ENCODE measurements at places on chromosomes 5 and 9.

DNA sequence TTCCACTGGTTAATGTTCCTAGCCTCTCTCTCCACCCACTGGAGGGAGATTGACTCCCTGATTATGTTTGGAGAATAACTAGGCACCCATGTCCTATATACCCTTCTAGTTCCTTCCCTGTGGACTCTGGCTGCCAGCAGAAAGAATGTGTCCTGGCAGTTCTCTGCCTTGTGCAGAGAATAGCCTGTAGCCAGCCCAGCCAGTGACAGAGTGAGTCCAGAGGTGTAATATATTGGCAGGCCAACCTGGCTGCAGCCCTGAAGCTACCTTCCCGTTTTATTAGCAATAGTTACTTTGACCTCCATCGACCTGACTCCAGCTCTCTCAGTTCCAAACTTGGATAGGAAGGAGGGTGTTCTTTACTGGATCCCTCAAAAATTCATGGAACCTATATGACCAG, 8.1 kb downstream of the SETD9 start:
- DNase-seq: no peak

GRCh38 chr9:120941046-120941770, 14.6 kb upstream of the TRAF1 start:
- no peak for DNase-seq

- DNase-seq: no peak
These were observed 4.4 kb downstream of the LRRC8A start for GRCh38 chr9:128886211-128886891.

- no peak for DNase-seq
These were observed 159.4 kb upstream of the FST start for GRCh38 chr5:53321073-53321472.

DNA sequence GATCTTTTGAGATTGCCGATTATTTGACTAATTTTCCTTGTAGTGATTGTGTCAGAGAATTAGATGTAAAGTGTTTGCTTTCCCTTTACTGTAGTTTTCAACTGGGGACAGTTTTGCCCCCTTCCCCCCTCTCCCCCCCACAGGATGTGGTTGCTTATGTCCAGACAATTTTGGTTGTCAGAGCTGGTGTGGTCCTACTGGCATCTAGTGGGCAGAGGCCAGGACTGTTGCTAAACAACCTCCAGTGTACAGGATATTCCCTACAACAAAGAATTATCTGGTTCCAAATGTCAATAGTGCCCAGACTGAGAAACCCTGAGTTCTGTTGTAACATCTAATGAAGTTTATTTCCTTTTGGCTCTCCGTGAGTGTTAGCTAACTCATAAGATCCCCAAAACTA, 20.0 kb downstream of the TMEFF1 start:
- DNase-seq: no peak

- DNase-seq: no peak
These were observed 3.3 kb upstream of the LCN2 start for GRCh38 chr9:128145951-128146351.

- no peak for DNase-seq
These were observed 65.7 kb upstream of the C6 start for GRCh38 chr5:41279040-41279439.

GRCh38 chr5:32109236-32109635, 64.9 kb downstream of the GOLPH3 start:
- no peak for DNase-seq

DNA sequence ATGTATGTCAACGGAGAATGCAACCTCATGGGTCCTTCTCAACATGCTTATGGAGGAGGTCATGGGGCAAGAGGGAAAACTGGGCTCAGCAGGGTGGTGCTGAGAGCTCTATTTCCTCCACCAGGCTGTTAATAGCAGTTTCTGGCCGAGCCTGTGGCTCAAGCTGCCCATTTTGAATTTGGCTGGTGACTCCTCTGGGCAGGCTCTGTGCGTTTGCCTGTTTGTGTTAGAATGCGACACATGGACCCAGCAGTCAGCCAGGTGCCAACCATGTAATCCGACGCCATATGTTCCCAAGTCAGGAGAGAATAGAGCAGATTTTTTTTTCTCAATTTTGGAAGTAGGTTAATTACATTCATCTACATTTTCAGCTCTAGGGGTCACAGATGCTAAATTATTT, 387.7 kb upstream of the CLINT1 start:
- DNase-seq: no peak

- no peak for DNase-seq
These were observed 5.7 kb upstream of the PTGR1 start for GRCh38 chr9:111605041-111605559.

- DNase-seq: no peak
These were observed 467 bp upstream of the PHF19 start for GRCh38 chr9:120877276-120878034.

- no peak for DNase-seq
These were observed 198.8 kb downstream of the AUH start for GRCh38 chr9:91162784-91163443.

- DNase-seq: no peak
These were observed 36.5 kb downstream of the RGS3 start for GRCh38 chr9:113499876-113500497.

- no peak for DNase-seq
These were observed 25.7 kb downstream of the C9orf85 start for GRCh38 chr9:71937070-71937625.

DNA sequence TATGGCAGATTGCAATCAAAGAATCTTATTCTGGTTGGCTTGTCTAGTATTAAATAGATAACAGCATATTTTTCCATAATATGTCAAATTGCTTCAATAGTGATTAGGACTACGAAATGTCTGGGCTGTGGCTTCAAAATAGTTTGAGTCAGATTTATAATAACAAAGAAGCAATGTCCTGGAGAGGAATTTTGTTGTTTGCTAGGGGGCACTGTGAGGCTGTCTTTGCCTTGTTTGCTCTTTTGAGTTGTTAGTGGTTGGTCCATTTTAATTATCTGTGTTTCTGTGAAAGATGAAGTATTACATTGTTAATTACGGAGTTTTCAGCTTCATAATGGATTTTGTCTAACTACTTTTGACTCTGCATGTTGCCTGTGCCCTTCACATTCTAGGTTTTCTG, 713.6 kb downstream of the TLE4 start:
- no peak for DNase-seq

DNA sequence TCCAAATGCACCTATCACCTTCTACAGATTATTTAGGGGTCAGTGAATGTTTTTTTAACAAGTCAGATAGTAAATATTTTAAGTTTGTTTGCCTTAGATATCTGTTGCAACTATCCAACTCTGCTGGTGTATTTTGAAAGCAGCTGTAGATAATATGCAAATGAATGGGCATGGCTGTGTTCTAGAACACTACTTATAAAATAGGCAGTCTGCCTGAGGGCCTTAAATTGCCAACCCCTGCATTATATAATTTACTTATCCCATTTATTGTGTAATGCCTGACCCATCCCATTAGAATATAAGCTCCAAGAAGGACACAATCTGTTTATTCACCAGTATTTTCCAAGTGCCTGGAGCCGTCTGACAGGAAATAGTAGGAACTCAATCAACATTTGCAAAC, 149.0 kb downstream of the TTC39B start:
- DNase-seq: no peak

DNA sequence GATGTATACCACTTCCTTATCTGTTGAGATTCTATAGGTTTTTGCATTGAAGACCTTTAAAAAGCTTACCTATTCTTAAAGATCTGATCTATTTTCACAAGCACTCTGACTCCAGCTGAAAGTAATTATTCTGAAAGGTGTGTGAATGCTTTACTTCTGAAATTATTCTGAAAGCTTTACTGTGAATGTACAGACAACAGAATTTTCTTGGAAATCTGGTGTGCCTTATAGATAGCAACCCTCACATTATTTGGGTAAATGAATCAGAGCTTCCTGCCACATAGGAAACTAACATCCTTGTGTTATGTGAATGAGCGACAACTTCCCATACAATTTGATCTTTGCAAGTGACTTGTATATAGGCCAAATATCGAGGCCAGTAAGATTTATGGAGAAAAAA, 6.5 kb downstream of the CDO1 start:
- DNase-seq: no peak

DNA sequence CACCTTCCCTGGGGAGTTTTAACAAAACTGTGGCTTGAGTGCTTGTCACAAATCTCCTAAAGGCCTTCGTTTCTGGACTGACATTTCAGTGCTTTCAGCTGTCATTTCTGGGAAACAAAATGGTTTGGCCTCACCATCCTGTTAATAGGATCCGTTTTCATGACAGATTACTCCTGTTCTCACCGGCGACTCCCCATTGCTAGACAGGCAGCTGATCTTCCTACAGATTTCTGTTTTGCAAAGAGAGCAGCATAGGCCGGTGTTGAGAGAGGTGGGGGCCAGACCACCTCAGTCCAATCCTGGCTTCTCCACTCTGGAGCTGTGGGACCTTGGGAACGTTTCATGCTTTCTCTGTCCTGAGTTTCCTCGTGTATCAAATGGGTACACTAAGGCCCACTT, 75.5 kb upstream of the OTULINL start:
- no peak for DNase-seq

DNA sequence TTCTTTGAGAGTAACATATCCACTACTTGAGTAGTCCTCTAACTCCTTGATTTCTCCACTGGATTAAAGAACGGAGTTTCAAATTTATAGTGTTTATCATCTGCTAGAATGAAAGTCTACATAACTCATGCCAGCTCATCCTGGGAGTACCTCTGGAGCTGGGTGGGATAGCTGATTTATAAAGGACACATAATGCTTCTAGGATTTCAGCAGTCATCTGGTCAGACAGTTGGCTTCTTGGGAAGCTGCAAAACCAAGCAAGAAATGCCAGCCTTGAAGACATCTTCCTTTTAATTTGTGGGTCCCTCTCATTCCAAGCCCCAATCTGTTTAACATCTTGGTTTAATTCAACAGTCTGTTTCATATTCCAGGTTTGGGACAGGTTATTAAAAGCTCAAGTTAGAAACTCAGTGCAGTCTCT, 3.2 kb downstream of the GALNT10 start:
- DNase-seq: no peak

DNA sequence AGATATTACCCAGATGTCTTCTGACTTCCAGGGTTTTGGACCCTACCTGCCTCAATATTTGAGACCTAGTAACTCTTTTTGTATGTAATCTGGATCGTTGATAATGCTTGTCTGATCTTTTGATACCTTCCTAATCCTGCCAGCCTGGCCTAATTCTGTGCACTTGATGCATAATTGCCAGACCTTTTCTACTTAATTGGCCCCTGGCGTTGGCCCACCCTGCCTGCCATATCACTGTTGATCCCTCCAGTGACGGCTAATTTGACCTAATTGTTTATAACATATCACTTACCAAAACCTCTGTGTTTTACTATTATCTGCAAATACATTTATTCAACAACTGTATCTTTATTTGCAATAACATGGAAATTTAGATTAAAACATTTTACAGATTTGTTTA, 49.0 kb downstream of the SLC44A1 start:
- no peak for DNase-seq

- no peak for DNase-seq
These were observed 90.3 kb upstream of the CCNH start for GRCh38 chr5:87503004-87503403.

DNA sequence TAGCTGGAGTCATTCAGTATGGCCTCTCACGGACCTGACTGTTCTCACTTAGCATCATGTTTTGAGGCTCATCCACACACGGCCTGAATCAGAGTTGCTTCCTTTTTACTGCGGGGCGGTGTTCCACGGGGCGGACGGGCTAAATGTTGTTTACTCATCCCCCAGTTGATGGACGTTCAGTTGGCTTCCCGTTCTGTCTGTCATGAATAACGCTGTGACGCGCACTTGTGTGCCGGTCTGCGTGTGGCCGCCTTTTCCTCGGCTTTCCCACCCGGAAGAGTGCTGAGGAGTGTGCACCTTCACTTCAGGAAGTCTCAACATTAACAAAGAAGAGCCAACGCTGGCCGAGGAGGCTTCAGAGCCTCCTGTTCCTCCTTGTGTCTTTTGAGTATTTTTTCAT, 39.0 kb upstream of the IRX4 start:
- no peak for DNase-seq

DNA sequence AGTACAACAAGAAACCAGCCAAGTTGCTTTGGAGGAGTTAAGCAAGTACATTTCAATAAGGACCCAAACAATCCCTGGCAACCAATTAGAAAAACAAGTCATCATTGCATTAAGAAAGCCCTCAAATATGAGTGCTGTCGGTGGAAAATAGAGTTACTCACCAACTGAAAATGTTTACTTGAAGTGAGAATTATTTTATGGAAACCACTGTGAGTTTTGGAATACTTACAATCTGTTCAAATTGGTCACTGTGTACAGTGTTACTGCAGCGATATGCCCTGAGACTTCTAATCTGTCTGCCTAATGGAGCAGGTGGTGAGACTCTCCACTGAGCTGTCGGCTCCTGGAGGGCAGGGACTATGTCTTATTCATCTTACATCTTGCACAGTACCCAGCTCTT, 1073.2 kb upstream of the DMAC1 start:
- DNase-seq: no peak

DNA sequence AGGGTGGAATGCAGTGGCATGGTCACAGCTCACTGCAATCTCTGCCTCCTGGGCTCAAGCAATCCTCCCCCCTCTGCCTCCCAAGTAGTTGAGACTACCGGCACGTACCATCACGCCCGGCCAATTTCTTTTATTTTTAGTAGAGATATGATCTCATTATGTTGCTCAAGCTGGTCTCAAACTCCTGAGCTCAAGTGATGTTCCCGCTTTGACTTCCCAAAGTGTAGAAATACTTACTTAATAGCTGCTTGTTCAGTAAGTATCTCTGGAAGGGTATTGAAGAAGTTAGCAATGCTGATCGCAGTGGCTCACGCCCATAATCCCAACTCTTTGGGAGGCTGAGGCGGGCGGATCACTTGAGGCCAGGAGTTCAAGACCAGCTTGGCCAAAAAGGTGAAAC, 35.7 kb upstream of the PLIN2 start:
- DNase-seq: no peak

- no peak for DNase-seq
These were observed 51.3 kb downstream of the ANXA1 start for GRCh38 chr9:73202980-73203379.

GRCh38 chr5:175778951-175779503, 92.4 kb upstream of the CPLX2 start:
- no peak for DNase-seq

DNA sequence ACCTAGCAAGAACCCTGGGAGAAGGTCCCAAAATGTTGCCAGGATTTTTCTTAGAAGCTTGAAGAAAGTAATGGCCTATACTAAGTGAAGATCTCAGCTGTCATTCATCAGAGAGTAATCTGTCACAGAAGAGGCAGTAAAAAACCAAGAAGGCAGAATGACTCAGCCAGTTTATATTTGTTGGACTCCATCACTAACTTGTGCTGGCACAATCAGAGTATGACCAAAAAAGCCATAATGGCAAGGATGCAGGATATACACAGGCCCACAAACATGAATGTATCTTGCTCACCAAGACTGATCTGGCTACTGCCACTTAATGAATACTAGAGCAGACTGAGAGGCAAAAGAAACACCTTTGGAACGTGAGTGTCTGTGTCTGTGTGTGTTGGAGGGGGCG, 104.0 kb upstream of the POU5F2 start:
- DNase-seq: no peak

DNA sequence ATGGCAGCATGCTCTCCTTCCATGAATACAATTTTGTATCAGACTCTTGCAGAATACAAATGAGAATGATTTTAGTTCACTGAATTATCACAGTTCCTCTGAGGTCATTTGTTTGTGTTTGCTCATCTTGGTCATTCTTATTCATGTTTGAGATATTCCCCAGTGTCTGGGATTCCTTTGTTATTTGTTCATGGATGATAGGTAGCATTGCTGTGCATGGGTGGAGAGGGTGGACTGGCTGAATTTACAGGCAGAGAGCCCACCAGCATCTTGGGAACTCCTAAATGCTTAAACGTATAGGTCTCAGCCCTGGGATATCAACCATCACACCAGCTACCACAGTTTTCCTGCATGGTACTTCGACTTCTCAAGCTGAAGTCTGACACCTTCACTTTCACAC, 459.8 kb downstream of the CCDC171 start:
- DNase-seq: no peak

Measured in caudate nucleus (tissue), 63 donors.